Fibroblast of mammary gland (primary cell): ENCODE measurements at places on chromosomes 5 and 9.
A peak's percentile ranks its signal among the peaks of the same experiment; 100 is the strongest.

- DNase-seq, result no peak
Measured at GRCh38 chr5:4699592-4699991, 440.5 kb upstream of the ADAMTS16 start.

DNA sequence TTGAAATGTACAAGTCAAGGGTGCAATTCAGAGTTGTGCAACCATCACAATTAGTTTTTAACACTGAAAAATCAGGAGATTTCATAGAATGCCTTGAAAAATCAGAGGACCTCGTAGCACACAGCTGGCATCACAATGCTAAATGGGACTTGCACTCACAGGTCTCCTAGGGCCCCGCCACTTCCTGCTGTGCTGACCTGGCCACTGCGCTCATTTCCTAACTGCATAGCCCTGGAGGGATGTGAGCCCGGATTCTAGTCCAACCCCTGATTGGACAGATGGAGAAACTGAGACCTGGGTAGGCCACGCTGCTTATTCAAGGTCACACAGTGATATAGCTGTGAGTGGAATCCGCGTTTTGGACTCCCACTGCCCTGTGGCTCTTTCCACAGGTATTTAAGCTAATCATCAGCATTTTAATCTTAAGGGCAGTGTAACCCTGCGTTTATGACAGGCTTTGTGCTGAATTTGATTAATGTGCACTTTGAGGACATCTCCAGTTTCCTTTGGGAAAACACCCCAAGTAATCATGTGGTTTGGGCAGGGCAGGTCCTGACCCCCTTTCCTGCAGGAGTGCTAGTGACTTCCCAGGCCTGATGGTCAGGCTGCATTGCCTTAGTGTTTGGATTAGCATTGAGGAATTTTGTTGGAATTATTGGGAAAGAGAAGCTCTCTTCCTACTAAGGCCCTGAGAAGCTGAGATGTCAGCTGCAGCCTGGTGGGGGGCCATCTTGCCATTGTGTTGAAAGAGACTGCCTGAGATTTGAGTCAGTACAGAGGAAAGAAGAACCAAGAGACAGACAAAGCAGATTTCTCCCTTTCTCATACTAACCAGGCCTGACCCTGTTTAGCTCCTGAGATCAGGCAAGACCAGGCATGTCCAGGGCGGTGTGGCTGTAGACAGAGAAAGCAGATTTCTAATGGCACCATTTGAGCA is 36.2 kb downstream of the STC2 start:
- DNase-seq, result peak; percentile 50

- no peak for DNase-seq
Measured at GRCh38 chr5:93592883-93593282, 9.9 kb downstream of the NR2F1 start.

DNA sequence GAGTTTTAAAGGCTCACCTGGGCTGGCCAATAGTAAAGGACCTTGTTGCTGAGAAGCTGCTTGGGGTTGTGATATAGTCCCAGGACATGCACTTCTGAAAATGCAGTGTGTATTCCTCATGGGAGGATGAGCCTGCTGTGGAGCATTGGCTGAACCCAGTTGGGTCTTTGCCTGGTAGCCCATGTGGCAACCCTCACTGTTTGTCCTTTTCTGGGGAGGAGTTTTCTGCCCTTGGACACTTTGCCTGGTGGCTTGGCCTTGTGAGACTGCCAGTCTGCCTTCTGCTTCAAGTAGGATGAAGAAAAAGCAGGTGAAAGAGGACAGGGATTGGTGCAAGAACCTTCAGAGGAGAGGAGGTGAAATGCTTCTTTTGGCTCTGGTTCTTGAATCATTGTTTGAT is 4.0 kb downstream of the TENT4A start:
- DNase-seq, result no peak

- no peak for DNase-seq
Measured at GRCh38 chr9:19410195-19410503, 1.3 kb downstream of the ACER2 start.

DNA sequence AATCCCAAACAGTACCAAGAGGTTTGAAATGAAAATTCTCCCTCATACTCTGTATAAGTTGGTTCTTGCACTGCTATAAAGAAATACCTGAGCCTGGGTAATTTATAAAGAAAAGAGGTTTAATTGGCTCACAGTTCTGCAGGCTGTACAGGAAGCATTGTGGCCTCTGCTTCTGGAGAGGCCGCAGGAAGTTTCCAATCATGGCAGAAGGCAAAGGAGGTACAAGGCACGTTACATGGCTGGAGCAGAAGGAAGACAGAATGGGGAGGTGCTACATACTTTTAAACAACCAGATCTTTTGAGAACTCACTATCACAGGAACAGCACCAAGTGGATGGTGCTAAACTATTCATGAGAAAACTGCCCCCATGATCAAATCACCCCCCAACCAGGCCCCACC is 25.6 kb upstream of the ERBIN start:
- DNase-seq, result no peak

DNA sequence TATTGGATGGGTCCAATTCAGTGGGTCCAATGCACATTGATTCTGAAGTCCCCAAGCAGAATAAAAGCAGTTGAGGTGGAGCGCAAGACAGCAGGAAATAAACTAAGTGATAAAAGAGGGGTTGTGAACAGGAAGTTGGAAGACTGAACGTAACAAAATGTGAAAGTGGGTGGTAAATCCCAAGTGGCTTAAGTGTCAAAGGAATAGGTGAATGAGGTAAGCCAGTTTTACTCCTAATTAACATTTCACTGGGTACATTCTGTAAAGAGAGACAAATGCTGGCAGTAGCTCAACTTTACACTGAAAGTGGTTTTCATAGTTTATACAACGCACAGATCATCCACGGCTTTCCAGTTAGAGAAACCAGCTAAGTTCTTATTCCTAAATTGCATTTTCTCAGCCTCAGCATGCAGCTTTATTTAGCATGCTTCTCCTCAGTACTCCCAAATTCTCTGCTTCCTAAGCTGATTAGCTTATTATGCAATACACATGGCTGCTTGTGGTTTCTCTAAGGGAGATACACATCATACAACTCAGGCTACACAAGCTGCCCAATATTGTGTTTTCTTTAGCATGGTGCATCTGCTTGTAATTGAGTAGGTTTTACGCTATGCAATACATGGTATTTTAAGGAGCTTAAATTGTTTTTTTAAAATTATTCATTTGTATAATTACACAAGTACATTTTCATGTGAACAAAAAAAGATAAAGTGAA is 34.2 kb upstream of the HSD17B4 start:
- peak; percentile 69 for DNase-seq

DNA sequence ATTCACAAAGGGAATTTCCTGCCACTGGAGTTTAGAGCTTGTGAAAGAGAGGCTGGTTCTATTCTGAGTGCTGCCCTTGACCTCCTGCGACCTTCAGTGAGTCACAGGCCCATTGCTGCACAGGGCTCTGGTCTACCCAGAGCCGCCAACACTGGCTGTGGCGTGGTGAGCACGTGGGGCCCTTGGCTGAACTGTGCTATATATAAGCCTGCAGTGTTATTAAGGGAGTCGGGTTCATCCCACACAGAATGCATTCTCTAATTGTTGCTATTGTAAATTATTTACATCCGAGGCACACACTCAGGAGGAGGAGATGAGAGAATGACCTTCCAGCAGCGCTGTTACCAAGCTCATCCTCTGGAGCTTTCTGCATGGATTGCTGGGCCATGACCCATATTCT is 47.1 kb downstream of the BRINP1 start:
- DNase-seq, result peak; percentile 8

DNA sequence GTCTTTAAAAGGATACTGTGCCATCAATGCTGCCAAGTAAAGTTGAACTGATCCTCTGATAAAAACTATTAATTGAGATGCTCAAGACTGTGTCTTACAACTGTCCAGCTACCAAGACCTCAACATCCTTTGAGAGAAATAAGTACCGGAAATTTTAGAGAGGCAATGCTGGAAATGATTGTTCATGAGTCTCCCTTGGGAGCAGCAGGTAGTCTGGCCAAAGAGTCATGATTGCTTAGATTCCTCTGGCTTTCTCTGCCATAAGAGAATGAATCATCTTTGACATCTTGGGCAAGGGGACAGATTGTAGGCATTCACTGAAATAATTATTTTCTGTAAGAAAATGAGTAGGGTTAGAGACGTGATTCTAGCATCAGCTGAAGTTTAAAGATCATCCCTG is 466.6 kb upstream of the DAB2 start:
- DNase-seq, result peak; percentile 79

DNA sequence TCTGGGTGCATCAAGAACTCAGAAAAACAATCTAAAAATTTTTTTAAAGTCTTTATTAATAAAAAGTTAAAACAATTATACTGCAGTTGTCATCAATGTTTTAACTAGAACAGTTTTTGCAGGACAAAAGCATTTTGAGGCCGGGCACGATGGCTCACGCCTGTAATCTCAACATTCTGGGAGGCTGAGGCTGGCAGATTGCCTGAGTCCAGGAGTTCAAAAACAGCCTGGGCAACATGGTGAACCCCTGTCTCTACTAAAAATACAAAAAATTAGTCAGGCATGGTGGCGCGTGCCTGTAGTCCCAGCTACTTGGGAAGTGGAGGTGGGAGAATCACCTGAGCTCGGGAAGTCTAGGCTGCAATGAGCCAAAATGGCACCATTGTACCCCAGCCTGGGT is 5.2 kb upstream of the SPRY4 start:
- no peak for DNase-seq
